HFFc6 (cell line): ENCODE measurements at places on chromosomes 2 and 18.

GRCh38 chr2:77578354-77578753, 56.2 kb upstream of the LRRTM4 start:
- DNase-seq, result no peak

- no peak for DNase-seq
These were observed 31.1 kb downstream of the CTIF start for GRCh38 chr18:48569915-48570264.

GRCh38 chr2:121837591-121837990, 82.1 kb downstream of the TSN start:
- DNase-seq, result no peak

DNA sequence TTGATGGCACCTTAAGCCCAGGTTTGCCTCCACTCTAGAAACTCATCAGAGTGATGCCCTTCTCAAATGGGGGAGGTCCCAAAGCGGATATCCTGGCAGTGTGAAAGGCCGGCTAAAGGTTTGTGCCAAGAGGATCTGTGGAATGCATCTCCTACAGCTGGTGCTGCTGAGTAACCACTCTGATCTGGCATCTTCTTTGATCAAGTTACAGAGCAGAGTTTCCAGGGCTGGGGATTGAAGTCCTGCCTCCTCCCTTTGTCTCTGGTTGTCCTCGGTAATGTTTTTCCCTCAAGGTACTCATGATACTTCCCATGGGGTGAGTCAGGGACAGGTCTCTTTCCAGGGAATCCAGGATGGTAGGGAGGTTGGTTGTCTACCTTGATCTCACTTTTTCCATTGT, 24.6 kb downstream of the PRKRA start:
- peak; percentile 13 for DNase-seq

DNA sequence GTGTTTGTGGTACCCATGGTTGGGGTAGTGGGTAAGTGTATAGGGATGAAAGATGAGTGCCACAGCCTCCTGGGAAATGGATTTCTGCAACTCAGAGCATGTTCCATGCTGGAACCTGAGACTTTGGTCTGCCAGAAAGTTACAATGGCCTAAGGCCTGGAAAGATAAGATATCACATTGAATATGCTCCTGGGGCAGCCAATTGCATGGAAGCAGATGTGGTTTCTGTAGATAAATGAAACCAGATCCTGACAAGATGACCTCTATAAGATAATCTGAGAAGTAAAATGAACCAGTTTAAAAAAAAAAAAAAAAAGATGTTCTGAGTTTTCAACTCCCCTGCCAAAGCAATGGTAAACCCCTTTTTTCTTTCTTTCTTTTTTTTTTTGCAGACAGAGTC, 91.4 kb upstream of the NCK2 start:
- no peak for DNase-seq
